ENCODE measurements at places on chromosomes 3 and 15.

- DNase-seq: no peak
Observed at GRCh38 chr3:155018621-155019330, 61.3 kb upstream of the MME start.

GRCh38 chr3:128524374-128525299 is 31.6 kb upstream of the GATA2 start:
- DNase-seq: no peak

GRCh38 chr15:30830961-30831360 is 72.8 kb upstream of the FAN1 start:
- no peak for DNase-seq

DNA sequence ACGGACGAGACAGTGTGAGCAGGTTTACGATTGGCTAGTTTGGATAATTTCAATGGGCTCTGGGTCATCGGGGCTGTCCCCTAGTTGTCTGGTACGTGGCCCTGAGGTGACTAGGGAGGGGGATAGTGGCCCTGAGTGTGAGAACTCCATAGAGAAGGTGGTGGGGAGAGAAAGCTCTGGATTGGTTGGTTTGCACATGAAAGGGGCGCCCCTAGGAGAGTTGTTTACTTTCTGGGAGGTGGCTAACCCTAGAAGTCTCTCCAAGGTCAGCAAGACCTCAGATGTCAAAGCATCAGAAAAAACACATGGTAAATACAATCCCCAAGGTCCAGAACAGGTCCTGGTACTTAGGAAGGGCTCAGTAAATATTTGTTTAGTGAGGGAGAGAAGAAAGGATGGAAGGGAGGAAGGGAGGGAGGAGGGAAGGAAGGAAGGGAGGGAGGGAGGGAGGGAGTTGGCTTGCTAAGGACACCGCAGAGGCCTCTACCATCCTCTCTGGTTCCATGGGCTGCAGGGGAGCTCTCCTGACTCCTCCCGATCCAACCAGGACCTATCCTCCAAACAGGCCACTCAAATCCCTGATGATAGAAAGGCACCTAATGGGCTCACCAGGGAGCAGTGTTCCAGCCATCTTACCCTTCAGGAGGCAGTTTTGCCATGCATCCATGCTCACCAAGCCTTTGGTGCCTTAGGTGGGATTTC is 3.0 kb upstream of the TRH start:
- DNase-seq: no peak

- peak; percentile 27 for DNase-seq
Observed at GRCh38 chr15:50183112-50183794, 1.3 kb downstream of the SLC27A2 start.

DNA sequence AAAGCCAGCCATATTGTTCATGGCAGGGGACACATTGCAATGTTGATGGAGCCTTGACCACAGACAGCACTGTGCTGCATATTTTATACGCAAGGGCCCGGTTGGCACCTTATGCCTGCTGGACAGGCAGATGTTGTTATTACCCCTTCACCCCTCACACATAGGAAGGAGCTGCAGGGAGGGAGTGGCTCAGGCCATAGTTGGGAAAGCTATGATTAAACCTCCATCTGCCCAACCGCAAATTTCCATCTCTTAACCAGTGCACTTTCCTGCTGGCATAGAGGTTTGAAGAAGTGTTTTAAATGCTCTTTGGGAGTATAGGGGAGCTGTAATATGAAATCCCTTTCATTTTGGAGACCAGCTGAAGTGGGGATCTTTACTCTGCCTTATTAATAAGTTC is 224.7 kb downstream of the CACNA2D3 start:
- no peak for DNase-seq

DNA sequence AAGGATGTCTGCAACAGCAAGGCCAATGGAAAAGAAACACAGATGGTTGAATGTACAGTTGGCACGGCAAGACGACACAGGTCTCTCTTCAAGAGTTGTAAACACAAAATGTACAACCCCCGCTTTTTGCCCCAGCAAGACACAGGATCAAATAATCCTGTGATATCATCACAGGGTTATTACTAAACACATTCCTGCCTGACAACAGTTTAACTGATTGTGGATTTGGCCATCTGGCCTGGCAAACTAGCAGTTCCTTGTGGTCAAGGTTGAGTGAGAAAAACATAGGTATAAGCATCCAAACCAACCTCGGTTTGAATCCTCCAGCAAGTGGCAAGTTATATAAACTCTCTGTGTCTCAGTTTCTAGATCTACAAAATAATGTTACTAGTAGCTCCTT is 23.4 kb downstream of the PARP16 start:
- DNase-seq: no peak

All from activated CD4-positive, alpha-beta T cell treated with anti-CD3 and anti-CD28 coated beads, Interleukin-2, amount 50 U/mL, for 48 hours (primary cell).